Activated CD8-positive, alpha-beta T cell treated with anti-CD3 and anti-CD28 coated beads for 36 hours (primary cell): ENCODE measurements at places on chromosomes 4 and X.

GRCh38 chrX:3712051-3712869 is 1.2 kb downstream of the PRKX start:
- H3K36me3 ChIP-seq, result peaks cover 16% of the 10 kb centered on the region
- peak overlapping the region; percentile 89 for H3K27ac ChIP-seq
- H3K4me3 ChIP-seq, result peak overlapping the region; percentile 86
- H3K4me1 ChIP-seq, result peaks cover 32% of the 10 kb centered on the region
- H3K27me3 ChIP-seq, result no peaks in the 10 kb centered on the region

DNA sequence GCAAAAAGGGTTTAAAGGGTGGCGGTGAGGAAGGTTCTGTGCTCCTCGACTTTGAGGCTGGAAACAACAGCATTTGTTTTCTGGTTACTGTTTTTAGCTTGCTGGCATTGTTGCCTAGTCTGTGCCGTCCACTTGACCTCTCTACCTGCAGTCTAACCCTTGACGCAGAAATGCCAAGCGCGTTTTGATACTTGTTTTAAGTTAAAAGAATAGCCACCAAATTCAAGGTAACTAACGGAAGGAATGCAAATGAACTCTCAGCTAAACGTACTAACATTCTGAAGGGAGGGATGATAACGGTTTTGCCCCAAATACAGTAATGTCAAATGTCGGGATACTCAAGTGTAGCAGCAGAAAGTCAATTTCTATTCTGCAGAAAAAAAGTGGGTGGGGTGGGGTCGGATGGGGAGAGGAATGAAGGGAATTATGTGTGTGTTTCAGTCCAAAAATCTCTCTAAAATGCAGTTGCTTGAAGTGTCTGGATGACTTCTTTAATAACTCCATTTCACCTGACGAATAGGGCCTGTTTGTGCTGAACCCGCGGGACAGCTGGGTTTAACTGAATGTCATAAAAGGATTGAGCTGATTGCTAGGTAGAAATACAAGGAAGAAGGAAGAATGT is 3.4 kb upstream of the NKX6-1 start:
- peaks cover 64% of the 10 kb centered on the region for H3K27me3 ChIP-seq
- peaks cover 10% of the 10 kb centered on the region for H3K36me3 ChIP-seq
- peaks cover 7% of the 10 kb centered on the region for H3K4me1 ChIP-seq
- H3K4me3 ChIP-seq, result no peak overlapping the region
- no peak for DNase-seq
- H3K27ac ChIP-seq, result no peak overlapping the region

- peak within 1 kb of the TSS; percentile 34 for H3K27ac ChIP-seq
- H3K4me1 ChIP-seq, result peaks cover 7% of the 10 kb centered on the region
- no peak within 1 kb of the TSS for H3K4me3 ChIP-seq
- peak; percentile 18 for DNase-seq
- H3K27me3 ChIP-seq, result no peaks in the 10 kb centered on the region
Measured at GRCh38 chrX:15269618-15270521, at the start of gene ASB9. Gene ASB9, minus strand, starts transcription at chrX:15270083. Its CDS starts 209 bp downstream, at chrX:15269874.

DNA sequence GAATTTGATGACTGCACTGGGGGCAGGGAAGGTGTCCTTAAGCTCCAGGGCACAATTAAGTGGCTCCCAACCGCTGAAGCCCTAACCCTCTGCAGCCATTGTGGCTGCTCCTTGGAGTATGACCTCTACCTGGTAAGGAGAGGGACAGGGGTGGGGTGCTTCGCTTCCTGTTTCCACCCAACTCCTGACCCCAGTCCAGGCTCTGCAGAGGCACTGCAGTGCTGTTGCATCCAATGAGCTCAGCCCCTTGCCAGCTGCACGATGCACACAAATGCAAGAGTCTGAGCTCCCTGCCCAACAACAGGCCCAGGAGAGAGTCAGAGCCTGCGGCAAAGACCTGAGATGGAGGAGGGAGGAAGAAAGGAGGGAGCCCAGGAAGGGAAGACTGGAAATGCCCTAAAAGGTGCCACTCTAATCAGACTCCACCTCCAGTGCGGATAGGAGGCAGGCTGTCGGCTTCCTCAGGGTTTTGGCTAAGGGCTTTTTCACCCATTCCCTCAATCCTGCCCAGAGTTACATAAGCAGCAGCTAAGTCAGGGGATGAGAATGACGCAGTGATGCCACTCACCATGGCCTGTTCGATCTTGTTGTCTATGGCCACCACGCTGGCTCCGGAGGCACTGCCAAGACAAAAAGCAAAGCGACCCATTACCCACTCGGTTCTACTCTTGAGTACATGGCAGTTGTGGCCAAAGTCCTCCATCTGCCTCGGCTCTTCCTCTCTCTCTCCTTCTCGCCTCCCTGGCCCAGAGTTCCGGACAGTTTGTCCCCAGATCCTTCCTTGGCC is 60.1 kb downstream of the TSC22D3 start:
- no peaks in the 10 kb centered on the region for H3K27me3 ChIP-seq
- peaks cover 19% of the 10 kb centered on the region for H3K36me3 ChIP-seq
- H3K4me3 ChIP-seq, result peak overlapping the region; percentile 89

DNA sequence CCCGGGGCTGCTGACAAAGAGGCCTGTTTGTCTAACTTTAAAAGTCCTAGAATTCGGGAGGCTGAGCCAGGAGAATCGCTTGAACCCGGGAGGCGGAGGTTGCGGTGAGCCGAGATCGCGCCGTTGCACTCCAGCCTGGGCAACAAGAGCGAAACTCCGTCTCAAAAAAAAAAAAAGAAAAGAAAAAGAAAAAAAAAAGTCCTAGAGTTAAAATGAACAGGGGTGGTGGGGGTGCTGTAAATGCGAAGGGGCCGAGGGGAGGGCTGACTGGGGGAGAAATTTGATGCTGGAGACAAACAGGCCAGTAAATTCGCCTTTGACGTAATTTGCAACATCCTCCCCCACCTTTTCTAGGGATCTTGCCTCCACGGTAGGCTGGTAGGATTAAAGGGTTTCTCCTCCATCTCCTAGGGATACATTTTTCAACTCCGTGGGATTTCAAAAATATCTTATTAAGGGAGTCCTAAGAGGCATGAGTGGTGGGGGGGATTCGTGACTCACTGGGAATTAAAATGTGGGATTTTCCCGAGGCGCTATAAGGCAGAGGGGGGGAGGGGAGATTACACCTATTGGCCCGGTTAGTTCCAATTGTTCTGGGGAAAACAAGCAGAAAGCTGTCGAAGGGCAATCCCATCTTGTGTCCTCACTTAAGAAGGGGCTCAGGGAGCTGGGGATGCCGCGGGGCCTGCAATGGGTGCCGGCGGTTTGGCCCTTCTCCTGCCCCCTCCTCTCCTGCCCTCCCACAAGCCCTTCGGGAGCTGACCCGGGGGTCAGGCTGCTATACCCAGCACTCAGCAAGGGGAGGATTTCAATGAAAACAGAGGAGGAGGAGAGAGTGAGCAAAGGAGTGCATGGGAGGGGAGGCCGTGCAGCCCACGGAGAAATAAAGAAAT is 3.0 kb upstream of the BCOR start:
- H3K36me3 ChIP-seq, result no peaks in the 10 kb centered on the region
- H3K27me3 ChIP-seq, result no peaks in the 10 kb centered on the region
- H3K4me3 ChIP-seq, result no peak overlapping the region
- DNase-seq, result no peak
